ENCODE measurements at places on chromosomes 13 and 19. TPM values are rescaled to one million over a fixed set of nuclear protein-coding genes. Genes with fewer than 3 reads are reported as not detected.
A peak's percentile ranks its signal among the peaks of the same experiment; 100 is the strongest.

Gene DPF1
- total RNA-seq, result 0.23 TPM

DNA sequence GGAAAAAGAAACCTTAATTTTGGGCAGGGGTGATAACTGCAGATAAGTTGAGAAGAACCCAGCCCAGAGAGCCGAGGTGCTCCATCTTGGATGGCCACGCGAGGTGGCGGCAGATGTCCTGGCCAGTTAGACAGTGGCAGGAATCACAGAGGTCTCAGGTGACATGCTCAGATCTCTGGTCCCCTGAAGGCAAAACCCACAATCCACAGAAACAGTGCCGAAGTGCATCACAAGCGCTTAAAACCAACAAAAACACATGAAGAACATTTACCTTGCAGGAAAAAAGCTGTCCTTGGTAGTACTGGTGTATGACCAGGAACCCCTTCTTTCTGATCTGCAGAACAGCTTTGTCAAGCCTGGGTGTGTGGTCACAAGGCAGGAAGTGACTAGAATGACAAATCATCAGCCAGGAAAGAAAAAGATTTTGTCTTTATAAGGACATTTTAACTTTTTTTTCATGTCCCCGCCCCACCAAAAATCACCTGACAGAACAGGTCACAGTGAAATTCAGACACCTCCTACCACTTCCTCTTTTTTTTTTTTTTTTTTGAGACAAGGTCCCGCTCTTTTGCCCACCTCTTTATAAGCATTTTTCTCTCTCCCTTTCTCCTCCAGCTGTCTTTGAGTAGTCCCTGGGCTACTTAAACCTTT, at the start of gene LCP1:
Gene LCP1, minus strand, starts transcription at position 338 of the 651 bp plus-strand sequence. CDS start 22,515 bp downstream, outside the sequence.
- DNase-seq, result no peak

Gene IFNL1
- not detected for total RNA-seq

Gene ARHGEF18
- 24.9 TPM for total RNA-seq

Gene LHB
- total RNA-seq, result not detected

GRCh38 chr13:95269756-95270155, 31.5 kb downstream of the ABCC4 start:
- no peak for DNase-seq

Gene FGF21
- total RNA-seq, result not detected

Gene KIR3DL2
- not detected for total RNA-seq

Gene IRGC
- not detected for total RNA-seq

DNA sequence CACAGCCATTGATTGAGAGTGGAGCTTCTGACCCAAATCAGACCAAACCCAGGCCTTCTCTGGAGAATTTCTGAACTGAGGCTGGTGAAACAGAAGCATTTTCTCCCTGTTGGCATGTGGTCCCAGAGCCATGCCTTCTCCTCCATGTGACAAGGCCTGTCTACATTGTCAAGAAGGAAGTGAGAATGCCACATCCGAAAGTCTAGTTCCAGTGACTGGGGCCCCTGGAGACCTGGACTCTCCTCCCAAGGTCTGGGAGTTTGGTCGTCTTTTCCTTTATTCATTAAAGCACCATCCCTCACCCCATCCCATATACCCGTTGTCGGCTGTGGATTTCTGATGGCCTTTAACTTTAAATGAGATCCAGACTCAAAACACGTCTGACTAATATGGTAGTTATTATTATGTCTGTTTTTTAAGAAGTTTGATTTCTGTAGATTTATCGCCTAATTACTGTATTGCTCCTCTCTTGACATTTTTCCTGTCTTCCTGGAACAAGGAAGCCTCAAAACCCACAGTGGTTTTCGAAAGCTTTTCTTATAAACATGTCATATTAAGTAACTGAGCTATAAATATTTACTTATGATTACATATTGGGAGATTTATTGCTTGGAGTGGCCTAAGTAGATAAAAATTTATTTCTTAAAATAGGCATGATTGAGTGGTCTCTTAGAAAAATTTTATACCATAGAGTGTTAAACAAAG, 128.3 kb upstream of the FRY start:
- DNase-seq, result no peak

DNA sequence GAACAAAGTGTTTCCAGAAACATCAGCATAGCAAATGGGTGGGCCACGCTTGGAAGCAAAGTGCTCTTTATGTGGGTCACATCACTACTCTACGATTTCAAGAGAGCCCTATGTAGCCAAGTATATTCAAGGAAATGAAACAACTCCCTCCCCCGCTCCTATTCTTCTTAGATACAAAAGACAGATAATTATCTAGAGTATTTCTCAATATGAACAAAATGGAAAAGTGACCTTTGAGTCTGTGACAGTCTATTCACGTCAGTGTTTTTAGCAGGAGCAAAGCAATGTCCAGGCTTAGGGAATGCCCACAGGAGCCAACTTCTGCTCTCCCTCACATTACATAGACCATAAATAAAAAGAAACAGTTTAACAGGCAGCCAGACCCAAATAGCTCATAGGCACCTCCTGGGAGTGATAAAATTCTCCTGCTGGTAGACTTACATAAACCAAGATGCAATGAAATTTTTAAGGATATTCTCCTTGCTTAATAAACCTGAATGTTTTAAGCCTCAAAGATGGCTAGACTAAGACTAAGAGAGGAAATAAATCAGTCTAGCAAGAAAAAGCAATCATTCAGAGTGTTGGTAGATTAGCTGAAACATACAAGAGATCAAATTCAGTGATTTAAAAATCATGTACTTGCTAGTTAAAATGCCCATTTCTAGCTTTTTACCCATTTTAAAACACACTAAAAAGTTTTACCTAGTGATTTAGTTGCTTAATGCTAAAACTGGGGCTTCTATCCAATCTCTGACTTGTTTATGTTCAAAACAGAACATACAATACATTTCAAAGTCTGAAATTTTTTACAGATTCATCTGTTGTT, 182.8 kb downstream of the RGCC start:
- no peak for DNase-seq

- DNase-seq, result no peak
Observed at GRCh38 chr19:37218592-37218935, 550 bp downstream of the ZNF383 start.

DNA sequence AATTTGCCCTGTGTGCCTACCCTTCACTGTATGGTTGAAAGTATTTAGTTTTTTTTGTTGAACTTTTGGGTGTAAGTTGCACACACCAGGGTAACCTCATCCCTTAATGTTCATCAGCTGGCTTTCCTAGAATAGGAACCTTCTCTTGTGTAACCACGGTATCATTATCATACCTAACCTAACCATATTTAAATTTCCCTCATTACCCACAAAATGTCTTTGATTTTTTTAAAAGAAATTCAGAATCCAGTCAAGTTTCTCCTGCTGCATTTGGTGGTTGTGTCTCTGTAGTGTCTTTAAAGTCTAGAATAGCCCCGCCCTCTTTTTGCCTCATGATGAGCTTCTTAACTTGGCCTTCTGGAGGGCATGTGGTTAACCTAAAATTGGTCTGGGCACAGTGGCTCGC, 80.3 kb downstream of the RYR1 start:
- DNase-seq, result no peak

DNA sequence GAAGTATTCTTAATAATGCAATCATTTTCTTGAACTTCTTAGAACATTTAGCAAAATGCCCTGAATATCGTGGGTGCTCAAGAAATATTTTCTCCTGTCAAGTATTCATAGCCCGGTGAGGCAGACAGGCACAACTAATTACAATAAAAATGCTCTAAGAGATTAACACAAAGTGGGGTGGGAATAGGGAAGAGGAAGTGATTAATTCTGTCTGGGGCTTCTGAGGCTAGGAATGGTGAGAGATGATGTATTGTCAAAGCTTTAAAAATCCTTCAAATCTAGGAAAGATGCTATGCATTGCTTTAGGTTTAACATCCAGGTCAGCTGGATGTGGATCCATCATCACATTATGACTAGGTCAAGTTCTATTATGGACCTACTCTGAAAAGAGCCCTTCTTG, 66.9 kb upstream of the POSTN start:
- DNase-seq, result no peak

- no peak for DNase-seq
Observed at GRCh38 chr19:1053176-1054101, 13.5 kb upstream of the ARHGAP45 start.

Gene EBI3
- total RNA-seq, result 0.58 TPM

DNA sequence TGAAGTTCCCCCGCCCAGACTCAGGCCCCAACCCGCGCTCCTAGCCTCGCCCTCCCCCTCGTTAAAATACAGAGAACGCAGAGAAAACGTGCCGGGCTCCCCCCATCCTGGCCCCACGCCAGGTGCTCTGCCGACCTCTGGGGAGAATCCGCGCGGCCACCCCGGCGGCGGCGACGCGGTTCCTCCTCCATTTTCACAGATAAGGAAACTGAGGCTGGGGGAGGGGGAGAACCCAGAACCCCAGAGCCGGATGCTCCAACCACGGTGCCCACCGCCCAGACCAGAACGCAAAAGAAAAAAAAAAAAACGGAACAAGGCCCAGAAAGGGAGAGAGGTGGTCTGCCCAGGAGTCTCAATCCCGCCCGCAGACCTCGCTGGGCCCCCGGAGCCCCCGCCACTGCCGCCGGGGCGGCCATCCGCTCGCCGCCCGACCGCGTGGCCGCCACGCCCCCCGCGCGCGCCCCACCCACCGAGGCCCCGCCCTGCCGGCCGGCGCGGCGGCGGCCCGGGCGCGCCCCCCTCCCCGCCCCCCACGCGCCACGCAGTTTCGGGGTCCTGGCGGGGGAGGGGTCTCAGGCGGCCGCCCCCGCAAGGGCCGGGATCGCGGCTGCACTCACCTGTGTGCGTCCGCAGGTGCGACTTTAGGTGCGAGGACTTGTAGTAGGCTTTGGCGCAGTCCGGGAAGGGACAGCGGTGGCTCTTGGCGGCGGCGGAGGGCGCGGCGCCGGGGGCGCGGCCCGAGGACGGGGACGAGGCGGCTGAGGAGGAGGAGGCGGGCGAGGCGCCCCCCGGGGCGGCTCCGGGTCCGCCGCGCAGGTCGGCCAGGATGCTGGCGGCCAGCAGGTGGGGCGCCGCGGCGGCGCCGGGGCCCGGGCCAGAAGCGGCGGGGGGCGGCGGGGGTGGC, 703 bp downstream of the KLF16 start:
- peak; percentile 68 for DNase-seq

DNA sequence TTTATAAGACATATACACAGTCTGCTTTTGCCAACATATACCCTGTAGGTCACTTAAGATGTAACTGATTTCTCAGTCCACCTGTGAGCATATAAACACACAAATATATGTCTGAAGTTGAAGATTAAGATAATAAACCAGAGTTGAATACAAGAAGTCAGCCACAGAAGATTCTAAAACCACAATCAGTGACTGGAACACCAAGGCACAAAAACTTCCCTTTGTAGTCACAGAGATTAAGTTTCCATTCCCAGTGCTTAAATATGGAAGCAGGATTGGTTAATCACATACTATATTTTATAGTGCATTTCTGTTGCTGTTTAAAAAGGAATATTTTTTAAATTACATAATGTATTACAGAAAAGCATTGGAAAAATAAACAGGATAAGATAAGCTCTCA, 39.9 kb downstream of the MTMR6 start:
- no peak for DNase-seq

DNA sequence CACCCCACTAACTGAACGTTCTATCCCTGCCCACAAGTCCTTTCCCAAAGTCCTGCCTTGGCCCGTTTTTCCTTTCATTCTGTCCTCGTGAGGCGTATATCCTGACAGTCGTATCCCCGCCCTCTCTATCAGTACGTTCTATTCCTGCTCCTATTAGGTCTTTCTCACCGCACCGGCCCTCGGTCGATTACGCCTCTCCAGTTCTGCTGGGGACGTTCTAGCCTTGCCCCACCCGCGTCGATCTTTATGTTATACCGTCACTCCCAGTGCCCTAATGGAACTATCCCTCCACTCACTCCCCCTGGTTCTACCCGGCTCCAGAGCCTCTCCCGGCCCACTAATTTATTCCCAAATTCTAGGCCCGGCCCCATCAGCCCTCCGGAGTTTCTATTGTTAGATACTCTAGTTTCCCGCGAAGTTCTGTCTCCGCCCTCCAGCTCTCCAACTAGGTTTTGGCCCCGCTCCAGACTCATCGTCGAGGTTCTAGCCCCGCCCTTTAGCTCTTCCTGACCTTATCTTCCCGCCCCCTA, 2.0 kb downstream of the PLAUR start:
- no peak for DNase-seq

Gene IL27RA
- total RNA-seq, result 0.94 TPM

GRCh38 chr13:24159357-24159756, 1.2 kb upstream of the SPATA13 start:
- DNase-seq, result no peak

- no peak for DNase-seq
Observed at GRCh38 chr13:52353193-52353592, 52.8 kb downstream of the THSD1 start.

DNA sequence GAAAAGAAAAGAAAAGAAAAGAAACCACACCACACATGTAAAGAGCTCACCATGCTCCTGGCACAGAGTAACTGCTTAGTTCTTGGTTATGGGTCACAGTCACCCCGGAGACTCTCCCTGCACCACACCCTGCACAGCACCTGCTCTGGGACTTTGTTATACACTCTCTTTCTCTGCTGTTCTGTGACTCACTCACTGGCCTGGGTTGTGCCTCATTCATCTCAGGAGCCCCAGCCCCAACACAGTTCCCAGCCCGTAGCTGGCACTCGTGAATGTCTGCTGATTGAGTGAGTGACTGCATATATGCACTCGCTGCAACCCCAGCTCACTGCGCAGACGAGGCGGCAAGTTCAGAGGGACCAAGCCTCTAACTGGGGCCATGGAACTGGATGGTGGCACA, 22.9 kb upstream of the ZNF507 start:
- no peak for DNase-seq

DNA sequence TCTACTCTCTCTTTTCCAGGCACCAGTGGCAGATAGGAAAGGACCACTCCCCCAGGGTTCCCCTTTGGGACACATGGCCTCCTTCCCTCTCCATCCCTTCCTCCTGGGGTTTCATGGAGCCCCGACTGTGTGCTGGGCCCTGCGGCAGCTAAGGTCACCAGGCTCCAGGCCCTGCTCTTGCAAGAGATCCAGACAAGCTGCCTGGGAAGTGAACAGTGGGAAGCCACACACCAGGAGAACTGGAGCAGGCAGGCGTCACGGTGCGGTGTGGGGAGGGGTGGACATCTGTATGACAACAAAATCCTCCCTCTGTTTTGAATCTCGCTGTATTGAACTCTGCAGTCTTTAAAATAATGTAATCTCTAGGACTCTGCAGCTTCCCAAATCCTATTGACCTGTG, 330.1 kb downstream of the UQCRFS1 start:
- no peak for DNase-seq

Gene CD70
- total RNA-seq, result not detected

DNA sequence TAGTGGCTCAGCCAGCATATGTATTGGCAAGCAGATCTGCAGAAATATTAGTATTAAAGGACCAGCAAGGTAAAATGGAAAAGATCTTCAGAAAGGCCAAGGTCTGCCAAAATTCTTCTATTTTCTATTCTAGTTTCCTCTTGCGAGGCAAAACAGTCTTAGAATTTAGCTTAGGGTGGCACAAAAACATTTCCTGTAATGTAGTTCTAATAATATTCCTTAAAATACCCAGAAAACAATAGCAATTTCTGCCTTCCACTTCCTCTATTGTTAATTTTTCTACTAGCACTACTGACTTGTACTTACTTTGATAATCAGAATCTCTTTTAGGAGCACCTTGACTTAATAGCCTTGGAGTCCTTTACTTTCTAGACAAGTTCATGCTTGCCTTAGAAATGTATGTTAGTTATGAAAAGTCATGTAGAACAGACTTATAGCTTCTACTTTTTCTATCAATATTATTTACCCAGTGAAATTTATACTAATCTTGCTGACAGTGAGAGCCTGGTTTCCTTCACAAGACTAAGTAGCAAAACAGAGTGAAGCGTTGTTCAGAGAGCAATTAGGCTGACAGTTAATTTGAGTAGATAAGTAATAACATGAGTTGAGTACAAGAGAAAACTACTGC, 23.9 kb upstream of the LPAR6 start:
- no peak for DNase-seq

Gene ZNF229
- total RNA-seq, result 11.6 TPM

Gene NUP58
- 44.6 TPM for total RNA-seq

GRCh38 chr13:48646791-48647190, 6.9 kb upstream of the CYSLTR2 start:
- no peak for DNase-seq

All from ovary (tissue), 10 donors.